CD8-positive, alpha-beta memory T cell (primary cell): ENCODE measurements at places on chromosomes 2 and 18. TPM values are rescaled to one million over a fixed set of nuclear protein-coding genes. Genes with fewer than 3 reads are reported as not detected.

GRCh38 chr2:127429291-127429690 is 11.1 kb downstream of the PROC start:
- no peaks in the 10 kb centered on the region for H3K27me3 ChIP-seq
- no peak overlapping the region for H3K27ac ChIP-seq
- DNase-seq = no peak
- no peak overlapping the region for H3K4me3 ChIP-seq

DNA sequence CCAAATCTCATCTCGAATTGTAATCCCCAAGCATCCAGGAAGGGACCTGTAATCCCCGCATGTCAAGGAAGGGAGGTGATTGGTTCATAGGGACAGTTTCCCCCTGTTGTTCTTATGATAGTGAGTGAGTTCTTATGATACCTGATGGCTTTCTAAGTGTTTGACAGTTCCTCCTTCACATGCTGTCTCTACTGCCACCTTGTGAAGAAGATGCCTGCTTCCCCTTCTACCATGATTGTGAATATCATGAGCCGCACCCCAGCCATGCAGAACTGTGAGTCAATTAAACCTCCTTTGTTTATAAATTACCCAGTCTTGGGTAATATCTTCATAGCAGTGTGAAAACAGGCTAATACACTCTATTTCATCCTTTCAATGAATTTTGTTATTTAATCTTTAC is 446.7 kb downstream of the RNF144A start:
- no peak overlapping the region for H3K27ac ChIP-seq
- no peaks in the 10 kb centered on the region for H3K4me1 ChIP-seq
- no peaks in the 10 kb centered on the region for H3K27me3 ChIP-seq

- no peaks in the 10 kb centered on the region for H3K4me1 ChIP-seq
- H3K36me3 ChIP-seq = no peaks in the 10 kb centered on the region
- H3K27ac ChIP-seq = no peak overlapping the region
- no peak for DNase-seq
- no peak overlapping the region for H3K4me3 ChIP-seq
- H3K27me3 ChIP-seq = no peaks in the 10 kb centered on the region
Observed at GRCh38 chr18:58024139-58024538, 19.9 kb upstream of the NEDD4L start.

GRCh38 chr2:236947294-236947693 is 138.4 kb upstream of the COPS8 start:
- no peaks in the 10 kb centered on the region for H3K27me3 ChIP-seq
- H3K4me3 ChIP-seq = no peak overlapping the region
- DNase-seq = no peak
- H3K4me1 ChIP-seq = no peaks in the 10 kb centered on the region
- no peaks in the 10 kb centered on the region for H3K36me3 ChIP-seq
- no peak overlapping the region for H3K27ac ChIP-seq

Gene SLC38A11
- polyA plus RNA-seq = not detected

- H3K4me3 ChIP-seq = no peak overlapping the region
- no peak overlapping the region for H3K27ac ChIP-seq
- peaks cover 33% of the 10 kb centered on the region for H3K4me1 ChIP-seq
- no peaks in the 10 kb centered on the region for H3K27me3 ChIP-seq
Observed at GRCh38 chr2:181170256-181170655, 189.9 kb downstream of the UBE2E3 start.

Gene DSG4
- not detected for polyA plus RNA-seq

DNA sequence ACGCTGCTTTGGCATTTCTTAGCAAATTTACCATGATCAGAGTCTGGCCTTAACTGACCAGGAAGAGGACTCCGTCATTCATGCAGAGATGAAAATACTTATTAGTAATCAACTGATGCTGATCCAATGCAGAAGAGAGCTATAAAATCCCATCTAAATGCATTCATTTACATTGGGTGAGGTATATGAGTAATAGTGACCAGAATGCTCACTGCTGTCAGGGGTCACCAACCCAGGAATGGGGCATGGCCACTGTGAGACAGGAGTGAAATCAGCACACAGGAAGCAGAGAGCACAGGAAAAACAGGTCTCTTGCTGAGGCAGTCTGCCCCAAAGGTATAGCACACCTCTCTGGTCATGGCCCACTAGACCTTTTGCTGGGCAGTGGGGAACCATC is 68.1 kb upstream of the TMEM247 start:
- no peaks in the 10 kb centered on the region for H3K4me1 ChIP-seq
- H3K27ac ChIP-seq = no peak overlapping the region
- H3K27me3 ChIP-seq = no peaks in the 10 kb centered on the region
- no peaks in the 10 kb centered on the region for H3K36me3 ChIP-seq
- no peak overlapping the region for H3K4me3 ChIP-seq
- DNase-seq = no peak

DNA sequence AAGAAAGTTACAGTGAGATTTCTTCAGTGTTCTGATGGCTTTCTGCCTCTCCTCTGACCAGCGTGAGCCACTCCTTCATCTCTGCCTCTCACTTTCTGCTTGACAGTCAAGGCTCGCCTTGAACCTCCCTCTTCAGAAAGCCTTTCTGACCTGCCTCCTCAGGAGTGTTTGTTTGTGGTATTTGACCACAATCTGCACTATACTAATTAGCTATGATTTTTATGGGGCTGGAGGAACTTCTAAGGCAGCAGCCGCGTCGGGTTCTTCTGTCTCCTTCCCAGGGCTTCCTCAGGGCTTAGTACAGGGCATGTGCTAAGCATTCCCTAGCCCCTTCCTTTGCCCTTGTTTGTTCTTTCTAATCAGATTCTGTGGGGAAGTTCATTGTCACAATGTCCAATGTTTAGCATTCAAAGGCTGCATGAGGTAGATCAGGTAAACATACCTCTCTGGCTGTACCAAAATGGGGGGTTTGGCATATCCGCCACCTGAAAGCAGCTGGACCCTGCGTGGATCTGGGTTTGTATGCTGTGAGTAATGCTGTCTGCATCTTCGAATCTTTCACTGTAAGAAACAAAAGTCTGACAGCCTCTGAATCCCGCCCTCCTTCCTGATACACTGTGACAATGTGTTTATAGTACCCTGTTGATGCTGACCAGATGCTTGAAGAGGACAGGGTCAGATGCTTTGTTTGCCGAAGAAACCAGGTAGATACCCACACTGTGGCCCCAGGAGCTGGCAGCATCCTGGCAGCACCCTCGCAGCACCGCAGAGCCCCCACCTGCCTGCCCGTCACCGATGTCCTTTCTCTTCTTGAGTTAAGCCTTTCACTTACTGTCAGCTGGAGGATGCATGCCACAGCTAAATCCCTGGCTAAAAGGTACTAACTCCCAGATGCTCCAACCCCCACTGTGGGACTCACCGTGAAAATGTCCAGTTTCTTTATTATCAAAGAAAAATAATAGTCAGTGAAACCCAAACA is 260.8 kb upstream of the HDAC4 start:
- no peaks in the 10 kb centered on the region for H3K36me3 ChIP-seq
- H3K4me1 ChIP-seq = peaks cover 3% of the 10 kb centered on the region
- H3K27me3 ChIP-seq = no peaks in the 10 kb centered on the region
- DNase-seq = no peak
- H3K4me3 ChIP-seq = no peak overlapping the region

DNA sequence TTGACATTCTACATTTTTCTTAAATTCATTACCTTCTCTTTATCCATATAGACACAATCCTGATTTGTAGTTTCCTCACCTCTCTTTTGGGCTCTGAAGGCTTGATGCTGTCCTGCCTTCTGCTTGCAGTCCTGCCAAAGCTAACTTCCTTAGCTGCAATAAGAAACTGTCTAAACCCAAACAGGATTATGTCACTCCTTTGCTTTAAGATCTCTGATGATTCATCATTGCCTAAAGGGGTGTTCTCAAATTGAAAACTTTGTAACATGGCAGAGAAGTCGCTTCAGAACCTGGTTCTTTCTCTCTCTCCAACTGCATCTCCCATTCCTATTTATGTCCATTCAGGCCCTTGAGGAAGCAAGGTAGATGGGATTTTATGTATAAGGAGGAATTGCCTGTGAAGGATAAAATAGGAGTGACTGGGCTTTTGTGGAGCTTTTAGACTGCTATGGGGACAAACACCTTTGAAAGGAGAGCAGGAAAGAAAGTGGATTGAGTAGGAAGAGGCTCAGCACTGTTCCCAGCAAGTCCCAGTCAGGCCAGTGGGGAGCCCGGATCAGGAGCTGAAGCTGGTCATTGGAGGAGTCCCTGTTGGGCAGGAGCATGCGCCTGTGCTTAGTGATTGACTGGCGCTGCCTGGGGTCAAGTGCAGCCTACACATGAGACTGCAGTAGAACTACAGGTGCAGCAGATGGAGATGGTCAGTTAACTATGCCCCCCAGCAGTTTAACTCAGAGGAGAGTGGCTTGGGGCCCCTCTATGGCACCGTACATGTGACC is 390.6 kb downstream of the CTNNA2 start:
- no peak overlapping the region for H3K4me3 ChIP-seq
- no peaks in the 10 kb centered on the region for H3K36me3 ChIP-seq
- H3K4me1 ChIP-seq = no peaks in the 10 kb centered on the region
- H3K27me3 ChIP-seq = no peaks in the 10 kb centered on the region
